ENCODE measurements at places on chromosomes 3 and 15. TPM values are rescaled to one million over a fixed set of nuclear protein-coding genes. Genes with fewer than 3 reads are reported as not detected.

DNA sequence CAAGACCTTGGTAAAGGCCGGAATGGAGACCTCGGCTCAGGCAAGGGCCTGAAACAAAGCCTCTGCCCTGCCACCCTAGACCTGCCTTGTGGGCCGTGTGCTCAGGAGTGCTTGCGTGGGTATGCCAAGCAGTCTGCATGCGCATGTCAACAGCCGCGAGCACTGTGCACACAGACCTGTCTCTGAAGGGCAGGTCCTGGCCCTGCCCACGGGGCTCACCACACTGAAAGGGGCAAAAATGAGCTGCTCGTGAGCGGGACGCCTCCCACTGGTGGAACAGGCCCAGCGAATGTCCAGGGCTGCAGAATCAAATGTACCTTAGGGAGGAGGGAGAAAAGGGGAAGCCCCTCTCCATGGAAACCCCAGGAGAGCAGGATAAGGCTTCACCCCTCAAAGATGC lies 44.3 kb upstream of the FGD5 start:
- DNase-seq: no peak

DNA sequence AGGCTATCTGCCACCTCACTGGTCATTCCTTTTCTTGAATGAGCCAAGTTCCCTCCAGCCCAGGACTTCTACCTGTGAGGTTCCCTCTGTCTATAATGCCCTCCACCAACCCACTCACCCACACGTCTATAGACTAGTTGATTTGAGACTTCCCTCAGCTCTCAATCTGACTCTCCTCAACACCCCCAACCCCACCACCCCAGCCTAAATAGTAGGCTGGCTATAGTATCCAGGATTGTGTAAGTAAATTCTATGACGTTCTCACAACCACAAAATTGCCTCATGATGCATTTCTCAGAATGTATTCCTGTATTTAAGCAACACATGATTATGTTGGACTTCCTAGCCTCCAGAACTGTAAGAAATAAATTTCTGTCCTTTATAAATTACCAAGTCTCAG lies 2.2 kb downstream of the PLSCR1 start:
- no peak for DNase-seq

GRCh38 chr3:170826047-170826446 lies 43.9 kb downstream of the RPL22L1 start:
- DNase-seq: no peak

TBCCD1 gene
- polyA plus RNA-seq: 6.5 TPM

DNA sequence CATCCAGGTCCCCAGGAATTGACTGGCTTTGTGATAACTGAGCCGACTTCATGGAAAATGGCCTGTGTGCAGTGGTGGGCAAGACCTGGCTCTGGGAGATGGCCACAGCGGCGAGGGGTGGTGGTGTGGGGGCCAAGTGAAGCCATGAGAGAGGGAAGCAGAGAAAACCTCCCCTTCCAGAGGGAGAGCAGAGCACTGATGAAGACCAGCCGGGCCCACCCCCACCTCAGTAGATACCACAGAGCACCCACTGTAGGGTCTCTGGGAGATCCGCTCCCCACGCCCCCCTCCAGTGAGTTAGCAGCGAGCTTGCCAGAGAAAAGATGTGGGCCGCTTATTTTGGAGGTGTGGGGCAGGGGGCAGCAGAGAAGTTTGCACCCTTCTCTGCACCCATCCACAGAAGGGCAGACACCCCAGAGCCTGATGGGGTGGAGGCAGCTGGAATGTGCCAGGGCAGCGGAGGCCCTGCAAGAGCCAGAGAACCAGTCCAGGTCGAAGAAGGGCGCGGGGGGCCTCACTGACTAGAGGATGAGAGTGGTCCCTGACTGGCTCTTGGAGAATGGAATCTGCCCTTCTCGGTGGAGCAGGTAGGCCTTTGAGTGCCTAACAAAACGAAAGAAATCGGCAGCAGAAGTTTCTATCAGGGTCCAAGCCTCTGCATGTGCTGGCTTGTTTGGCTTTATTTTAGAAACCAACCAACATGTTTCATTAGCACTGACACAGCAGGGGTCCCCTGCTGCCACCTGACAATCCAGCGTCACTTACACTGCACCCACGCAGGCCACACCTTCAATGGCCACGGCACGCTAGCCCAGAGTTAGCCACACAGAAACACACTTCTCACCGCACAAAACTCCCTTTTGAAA lies 28.3 kb downstream of the MELTF start:
- no peak for DNase-seq

FSTL1 gene
- 329 TPM for polyA plus RNA-seq

PYGO1 gene
- polyA plus RNA-seq: 2.3 TPM

- no peak for DNase-seq
Measured at GRCh38 chr3:18134386-18135059, 290.6 kb downstream of the SATB1 start.

DNA sequence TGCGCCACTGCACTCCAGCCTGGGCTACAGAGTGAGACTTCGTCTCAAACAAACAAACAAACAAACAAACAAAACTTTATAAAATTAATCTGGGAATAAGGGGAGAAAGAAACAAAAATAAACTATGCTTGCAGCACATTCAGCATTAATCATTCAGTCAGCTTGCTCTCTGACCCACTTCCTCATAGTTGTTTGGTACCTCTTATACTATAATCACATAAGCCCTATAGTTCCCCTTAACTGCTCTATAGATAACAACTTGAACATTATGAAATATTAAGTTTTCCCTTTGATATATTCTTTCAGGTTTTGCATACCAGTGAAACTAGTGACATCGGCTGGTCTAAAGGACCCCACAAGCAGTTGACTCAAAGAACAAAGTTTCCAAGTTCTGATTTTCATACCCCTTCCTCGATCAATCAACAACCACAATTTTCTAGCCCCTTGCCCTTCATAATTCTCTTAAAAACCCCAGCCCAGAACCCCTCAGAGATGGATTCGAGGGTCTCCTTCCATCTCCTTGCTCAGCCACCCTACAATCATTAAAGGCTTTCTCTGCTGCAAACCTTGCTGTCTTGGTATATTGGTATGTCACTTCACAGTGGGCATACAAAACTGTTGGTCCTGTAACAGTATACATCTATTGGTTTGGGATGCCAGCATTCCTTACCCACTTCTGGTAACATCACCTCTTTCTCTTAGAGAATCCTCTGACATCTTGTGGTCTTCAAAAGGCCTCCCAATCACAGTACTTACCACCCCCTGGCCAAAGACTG lies 26.4 kb downstream of the BCL2L10 start:
- no peak for DNase-seq

GRCh38 chr15:24621630-24622215 lies 53.9 kb upstream of the NPAP1 start:
- DNase-seq: no peak

DNA sequence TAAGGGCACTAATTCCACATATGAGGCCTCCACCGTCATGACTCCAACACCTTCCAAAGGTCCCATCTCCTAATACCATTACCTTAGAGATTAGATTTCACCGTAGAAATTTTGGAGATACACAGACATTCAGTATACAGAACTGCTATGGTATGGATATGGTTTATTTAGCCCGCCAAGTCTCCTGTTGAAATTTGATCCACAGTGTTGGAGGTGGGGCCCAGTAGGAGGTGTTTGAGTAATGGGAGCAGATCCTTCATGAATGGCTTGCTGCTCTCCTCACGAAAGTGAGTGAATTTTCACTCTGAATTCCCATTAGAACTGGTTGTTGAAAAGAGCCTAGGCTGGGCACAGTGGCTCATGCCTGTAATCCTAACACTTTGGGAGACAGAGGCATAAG lies 7.4 kb downstream of the MKRN3 start:
- no peak for DNase-seq

GRCh38 chr15:72272213-72272996 lies at the start of gene PARP6:
TSS of gene PARP6 (minus strand) at chr15:72272554. CDS start at chr15:72267477, 5,077 bp downstream.
- DNase-seq: peak; percentile 99

GNAT1 gene
- not detected for polyA plus RNA-seq
